Thymus (tissue), 14 donors: ENCODE measurements at places on chromosomes 5 and 9. TPM values are rescaled to one million over a fixed set of nuclear protein-coding genes. Genes with fewer than 3 reads are reported as not detected.
A peak's percentile ranks its signal among the peaks of the same experiment; 100 is the strongest.

GRCh38 chr5:102747386-102748166, 7.5 kb upstream of the PAM start:
- DNase-seq, result no peak

DNA sequence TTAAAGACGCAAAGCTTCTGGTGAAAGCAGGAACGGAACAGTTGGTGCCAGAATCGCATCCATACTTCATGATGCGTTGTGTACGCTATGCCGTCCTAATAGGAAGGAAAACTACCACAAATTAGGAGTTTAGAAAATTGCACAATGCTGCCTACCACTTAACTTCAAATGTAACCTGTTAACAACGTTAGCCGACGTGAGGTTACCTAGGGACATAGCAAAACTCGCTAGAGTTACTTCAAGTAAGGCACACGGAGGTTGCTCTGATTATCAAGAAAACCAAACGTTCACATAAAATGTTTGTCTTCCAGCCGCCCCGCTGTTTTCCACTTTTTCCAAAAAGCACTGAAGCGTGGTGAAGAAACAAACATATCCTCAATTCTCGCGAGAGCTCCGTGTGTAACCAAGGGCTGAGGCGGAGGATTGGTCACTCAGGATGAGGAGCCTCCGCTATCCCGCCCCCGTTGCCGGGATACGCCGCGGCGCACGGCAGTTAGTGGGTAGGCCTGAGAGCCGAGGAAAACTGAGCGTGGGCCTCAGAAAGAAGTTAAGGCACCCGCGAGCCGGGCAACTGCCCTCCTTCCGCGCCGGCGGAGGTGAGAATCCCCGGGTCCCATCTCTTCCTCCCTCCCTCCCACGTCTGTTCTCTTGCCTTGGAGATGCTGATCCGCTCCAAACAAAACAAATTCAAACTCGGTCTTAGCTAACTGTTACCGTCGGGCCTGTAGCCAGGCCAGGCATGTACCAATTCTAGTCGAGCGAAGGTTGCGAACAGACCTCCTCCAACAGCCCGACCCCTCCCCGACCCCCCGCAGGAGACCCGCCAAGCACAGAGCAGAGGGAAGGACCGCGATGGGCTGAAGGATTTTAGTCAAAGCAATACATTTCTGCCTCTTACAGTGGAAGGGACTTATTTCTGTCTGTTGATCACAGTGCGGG, at the start of gene IFT74:
Gene IFT74, plus strand, starts transcription at position 492 of the 939 bp plus-strand sequence. CDS start 5,556 bp downstream, outside the sequence.
- DNase-seq, result peak; percentile 95

The HNRNPA0 gene
- 12.7 TPM for total RNA-seq

The RANBP3L gene
- 0.14 TPM for total RNA-seq

- no peak for DNase-seq
Observed at GRCh38 chr9:89186960-89187359, 8.3 kb upstream of the SHC3 start.

DNA sequence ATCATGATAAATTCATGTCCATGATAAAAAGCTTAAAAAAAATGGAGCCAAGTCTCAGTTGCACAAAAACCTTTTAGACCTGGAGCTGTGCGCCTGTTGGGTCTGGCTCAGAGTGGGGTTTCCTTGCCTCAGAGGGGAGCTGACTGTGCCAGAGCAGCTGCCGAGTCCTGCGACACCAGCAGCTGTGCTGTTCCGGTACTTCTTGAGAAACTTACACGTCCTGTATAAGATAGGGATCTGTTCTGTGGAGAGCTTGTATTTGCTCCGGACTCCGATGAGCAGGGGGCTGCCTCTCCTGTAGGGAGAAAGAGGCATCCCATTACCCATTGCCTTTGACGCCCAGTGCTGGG, 28.6 kb downstream of the GFPT2 start:
- no peak for DNase-seq

- no peak for DNase-seq
Observed at GRCh38 chr5:141486091-141486490, 1.3 kb downstream of the PCDHGC4 start.

- no peak for DNase-seq
Observed at GRCh38 chr5:36198281-36198680, 43.4 kb downstream of the NADK2 start.

The FOXD4L5 gene
- total RNA-seq, result 0.09 TPM

GRCh38 chr5:37111426-37112382, 137.5 kb downstream of the CPLANE1 start:
- peak; percentile 94 for DNase-seq

- DNase-seq, result no peak
Observed at GRCh38 chr9:123457583-123457982, 101.6 kb downstream of the CRB2 start.

- no peak for DNase-seq
Observed at GRCh38 chr9:131609099-131609830, 63.9 kb downstream of the PRRT1B start.

- no peak for DNase-seq
Observed at GRCh38 chr9:121683652-121684051, 32.2 kb downstream of the DAB2IP start.

DNA sequence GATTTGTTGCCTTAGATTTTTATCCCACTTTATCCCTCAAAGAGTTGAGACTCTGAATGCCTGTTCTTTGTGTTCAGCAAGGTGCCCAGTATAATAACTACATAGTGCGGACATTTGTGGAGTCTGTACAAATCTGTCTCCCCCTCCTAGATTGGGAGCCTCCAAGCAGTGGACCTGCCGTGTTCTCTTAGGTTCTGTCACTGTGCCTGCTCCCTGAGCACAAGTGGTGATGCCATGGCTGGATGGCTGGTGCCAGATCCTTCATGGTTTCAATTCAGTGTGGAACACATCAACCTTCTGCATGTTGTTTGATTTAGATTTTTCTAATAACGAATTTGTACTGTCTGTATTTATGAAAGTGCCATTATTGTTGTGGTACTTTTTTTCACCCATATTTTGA, 292.9 kb downstream of the CD180 start:
- DNase-seq, result no peak

DNA sequence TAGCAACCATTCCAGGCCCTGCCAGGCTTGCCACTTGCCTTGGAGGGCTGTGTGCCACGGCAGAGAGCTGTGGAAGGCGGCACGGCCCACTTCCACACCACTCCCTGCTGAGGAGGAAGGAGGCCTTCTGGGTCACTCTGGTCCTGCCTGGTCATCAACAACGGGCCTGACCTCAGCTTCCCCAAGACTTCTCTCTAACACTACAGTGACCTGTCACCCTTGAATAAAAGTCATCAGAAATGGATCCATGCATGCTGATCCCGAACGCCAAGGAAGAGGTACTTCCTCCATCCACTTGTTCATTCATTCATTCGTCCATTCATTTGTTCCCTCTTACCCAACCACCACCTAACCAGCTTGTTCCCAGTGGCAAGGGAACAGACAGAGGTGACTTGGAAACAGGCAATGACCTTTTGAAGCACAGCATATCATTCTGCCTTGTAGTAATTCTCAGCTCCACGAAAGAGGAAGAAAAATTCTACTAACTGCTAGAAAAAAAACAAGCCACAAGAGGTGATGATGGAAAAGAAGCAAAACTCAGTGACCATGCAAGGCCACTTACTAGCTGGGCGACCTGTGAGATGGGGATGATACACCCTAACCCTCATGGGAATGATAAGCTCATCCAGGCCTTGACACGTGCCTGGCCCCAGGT, 58.6 kb downstream of the STK10 start:
- DNase-seq, result no peak

DNA sequence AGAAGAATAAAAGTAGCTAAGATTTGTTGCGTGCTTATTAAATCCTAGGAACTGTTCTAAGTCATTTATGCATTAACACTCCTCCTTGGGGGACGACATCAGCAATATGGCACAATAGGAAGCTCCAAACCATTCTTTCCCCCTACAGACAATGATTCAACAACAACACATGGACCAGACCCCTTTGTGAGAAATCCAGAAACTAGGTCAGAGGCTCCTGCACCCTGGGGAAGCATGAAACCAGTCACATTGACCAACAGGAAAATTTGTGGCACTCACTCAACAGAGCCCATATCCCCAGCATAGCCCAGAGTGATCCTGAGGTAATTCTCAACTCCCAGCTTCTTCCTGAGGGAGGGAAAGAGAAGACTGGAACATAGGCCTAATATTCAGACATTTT, 294.4 kb downstream of the HINT1 start:
- no peak for DNase-seq

The TRMT10B gene
- total RNA-seq, result 3.6 TPM

DNA sequence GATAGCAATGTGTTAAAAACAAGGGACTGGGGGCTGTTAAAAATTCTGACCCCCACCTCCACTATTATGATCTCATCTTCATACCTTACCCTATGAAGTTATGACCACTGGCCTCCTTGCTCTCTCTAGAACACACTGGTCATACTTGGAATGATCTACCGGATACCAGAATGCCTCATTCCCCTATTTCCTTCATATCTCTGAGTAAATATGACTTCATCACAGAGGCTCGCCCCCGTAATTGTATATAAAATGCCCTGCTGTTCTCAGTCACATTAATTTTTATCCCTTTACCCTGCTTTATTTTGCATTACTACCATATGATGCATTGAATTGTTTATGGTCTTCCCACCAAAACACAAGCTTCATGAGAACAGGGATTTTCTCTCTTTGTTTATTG, 29.2 kb downstream of the IZUMO3 start:
- no peak for DNase-seq

DNA sequence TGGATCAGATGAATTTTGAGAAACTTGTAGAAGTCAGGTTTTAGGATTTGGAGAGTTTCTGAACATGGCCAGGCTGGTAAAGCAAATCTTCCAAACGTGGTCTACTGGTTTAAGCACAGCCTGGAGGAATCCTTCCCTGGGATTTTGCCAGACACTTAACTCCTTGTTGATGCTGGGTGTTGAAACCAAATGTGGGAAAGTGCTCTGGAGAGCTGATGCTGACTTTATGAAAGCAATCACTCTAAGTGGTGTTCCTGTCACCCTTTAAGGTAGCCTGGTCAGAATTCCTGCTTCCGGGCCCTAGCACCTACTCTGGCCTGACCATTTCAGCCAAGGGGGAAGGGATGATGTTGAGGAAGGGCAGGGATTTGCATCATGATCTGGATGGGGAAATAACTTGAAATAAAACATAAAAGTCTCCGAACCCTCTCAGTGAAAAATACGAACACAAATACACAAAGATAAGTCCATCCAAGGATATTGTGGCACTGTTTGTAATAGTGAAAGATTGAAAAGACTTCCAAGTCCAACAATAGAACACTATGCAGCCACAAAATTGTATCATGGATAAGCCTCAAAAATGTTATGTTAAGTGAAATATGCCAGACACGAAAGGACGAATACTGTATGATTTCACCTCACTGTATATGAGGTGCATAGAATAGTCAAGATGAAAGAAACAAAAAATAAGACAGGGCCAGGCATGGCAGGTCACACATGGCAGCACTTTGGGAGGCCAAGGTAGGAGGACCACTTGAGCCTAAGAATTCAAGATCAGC, 57.7 kb downstream of the PDE6A start:
- DNase-seq, result no peak

The PCDHB8 gene
- 0.05 TPM for total RNA-seq

GRCh38 chr5:142598338-142598700, 87.6 kb downstream of the FGF1 start:
- DNase-seq, result no peak

DNA sequence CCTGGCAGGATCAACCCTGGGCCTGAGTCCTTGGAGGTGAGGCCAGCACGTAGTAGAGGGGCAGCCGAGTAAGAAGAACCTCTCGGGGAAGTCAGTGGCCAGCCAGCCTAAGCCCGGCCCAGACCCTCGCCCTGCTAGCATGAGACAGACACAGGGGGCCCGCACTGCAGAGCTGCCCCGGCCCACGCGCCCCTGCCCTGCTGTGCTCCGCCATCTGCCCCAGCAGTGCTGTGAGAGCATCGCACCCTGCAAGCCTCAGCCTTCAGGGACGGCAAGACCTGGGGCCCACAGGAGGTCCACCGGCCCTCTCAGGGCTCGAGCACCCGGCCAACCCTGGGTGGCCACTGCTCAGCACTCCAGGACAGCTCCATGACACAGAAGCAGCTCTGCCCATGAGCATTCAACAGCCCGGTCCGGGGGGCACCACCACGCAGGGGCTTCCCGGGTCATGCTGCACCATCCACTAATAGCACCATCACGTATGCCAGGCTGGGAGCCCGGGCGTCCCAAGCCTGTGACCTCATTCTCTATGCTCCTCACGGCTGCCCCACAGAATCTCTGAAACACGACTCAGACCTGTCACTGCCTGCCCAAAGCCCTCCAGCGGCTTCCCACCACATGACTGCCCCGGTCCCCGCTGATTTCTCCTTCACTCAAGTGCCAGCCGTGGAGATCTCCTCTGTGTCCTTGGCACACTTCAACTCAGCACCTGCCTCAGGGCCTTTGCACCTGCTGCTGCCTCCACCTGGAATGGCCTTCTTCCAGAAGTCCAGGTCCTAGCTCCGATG, 38.1 kb downstream of the ADAMTS2 start:
- DNase-seq, result no peak

- DNase-seq, result no peak
Observed at GRCh38 chr9:79623799-79624721, 52.3 kb downstream of the TLE4 start.

DNA sequence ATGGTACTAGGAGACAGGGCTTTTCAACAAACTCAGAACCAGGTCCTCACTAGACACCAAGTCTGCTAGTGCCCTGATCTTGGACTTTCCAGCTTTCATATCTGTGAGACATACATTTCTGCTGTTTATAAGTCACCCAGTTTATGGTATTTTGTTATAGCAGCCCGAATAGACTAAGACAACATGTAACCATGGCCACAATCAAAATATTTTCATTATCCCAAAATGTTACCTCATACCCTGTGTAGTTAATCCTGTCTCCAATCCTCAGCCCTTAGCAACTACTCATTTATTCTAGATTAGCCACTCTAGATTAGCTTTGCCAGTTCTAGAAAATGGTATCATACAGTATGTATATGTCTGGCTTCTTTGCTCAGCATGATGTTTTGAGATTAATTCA, 6.3 kb upstream of the ATG10 start:
- DNase-seq, result no peak

The ITK gene
- 87.7 TPM for total RNA-seq

GRCh38 chr5:126172812-126173211, 250.4 kb upstream of the GRAMD2B start:
- DNase-seq, result no peak

The DDX4 gene
- 0.57 TPM for total RNA-seq

GRCh38 chr5:170597872-170598271, 94.1 kb downstream of the KCNIP1 start:
- DNase-seq, result no peak

DNA sequence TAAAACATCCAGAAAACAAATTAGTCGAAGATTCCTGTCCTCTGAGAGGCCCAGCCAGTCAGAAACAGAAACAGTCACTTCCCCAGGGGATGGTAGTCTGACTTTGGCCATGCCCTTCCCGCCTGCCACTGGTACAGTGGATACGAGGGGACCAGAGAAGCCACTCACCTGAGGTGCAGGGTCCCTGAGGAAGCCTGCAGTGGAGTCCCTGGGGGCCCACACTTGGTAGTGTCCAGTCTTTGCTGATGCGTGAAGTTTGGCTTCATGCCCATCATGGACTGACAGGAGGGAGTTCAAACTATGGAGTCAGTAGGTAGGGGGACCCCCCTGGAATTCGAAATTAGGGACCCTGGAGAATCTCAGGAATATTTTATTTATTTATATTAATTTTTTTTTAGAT, 147.5 kb downstream of the DAB2IP start:
- DNase-seq, result no peak
